ENCODE measurements at places on chromosomes 5 and 9.

- DNase-seq = no peak
Measured at GRCh38 chr9:124660341-124660801, 110.7 kb downstream of the NR6A1 start.

GRCh38 chr9:124218438-124218982, 39.2 kb upstream of the NEK6 start:
- peak; percentile 37 for DNase-seq

GRCh38 chr9:134252084-134252830, 74.0 kb upstream of the RXRA start:
- no peak for DNase-seq

- DNase-seq = no peak
Measured at GRCh38 chr9:14173713-14174112, 140.2 kb downstream of the NFIB start.

GRCh38 chr5:137498736-137499505, at the start of gene SPOCK1:
Gene SPOCK1, minus strand, starts transcription at chr5:137499326.
- peak; percentile 37 for DNase-seq

GRCh38 chr9:89022001-89022759, 30.9 kb downstream of the S1PR3 start:
- DNase-seq = peak; percentile 83

DNA sequence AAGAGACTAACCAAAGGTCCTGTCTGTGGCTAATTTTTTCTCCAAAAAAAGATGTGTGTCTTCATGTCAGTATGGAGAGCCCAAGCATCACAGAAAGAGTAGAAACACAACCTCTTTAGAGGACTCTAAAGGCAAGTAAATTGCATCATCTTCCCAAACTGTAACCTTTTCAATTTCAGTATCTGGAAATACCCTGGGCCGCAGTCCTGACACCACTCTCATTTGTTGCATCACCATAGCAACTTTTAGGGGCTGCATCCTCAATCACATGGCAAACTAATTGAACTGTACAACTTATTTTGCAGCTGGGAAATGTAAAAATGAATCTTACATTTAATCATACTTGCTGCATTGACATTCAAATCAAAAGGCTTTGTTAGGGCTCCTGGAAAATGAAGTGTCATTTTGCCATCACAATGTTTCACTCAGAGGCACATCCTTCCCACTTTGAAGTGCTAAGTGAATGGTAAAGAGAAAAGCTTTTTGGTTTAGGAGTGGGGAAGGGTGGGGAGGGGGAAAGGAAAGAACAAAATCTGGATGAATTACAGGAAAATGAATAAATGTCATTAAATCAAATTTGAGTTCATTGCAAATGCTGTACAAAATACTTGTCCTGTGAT, 60.6 kb upstream of the GRIA1 start:
- no peak for DNase-seq

DNA sequence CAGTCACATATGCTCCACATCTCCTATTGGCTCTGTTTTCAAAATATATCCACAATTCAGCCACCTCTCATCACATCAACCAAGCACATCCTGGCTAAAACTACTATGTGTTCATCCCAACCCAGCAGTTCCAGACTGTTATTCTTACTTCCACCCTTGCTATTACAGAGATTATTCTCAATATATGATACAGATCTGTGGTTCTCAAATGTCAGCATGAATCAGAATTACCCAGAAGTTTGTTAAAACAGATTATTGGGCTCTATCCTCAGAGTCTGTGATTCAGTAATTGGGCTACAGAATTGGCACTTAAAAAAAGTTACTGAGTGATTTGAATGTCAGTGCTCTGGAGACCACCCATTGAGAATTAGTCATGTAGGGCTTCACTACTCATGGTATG, 78.8 kb upstream of the IZUMO3 start:
- no peak for DNase-seq

DNA sequence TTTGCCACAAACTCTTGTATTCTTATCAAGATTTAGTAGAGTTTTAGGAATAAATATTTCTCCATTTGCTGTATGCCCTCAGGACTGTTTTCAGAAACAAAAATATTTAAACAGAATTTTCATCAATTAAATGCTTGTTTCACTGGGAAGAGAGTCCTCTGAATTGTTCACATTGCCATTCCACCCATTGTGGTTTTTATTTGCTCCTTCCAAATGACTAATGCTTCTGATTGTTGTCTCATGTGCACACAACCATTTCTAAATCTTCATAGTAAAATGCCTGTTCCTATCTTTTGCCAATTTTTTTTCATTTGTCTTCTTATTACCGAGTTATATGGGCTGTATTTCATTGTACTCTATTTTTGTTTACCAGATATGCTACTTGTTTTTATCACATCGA, 10.6 kb downstream of the MARCOL start:
- DNase-seq = no peak

- no peak for DNase-seq
Measured at GRCh38 chr5:62149879-62150278, 156.1 kb upstream of the KIF2A start.

DNA sequence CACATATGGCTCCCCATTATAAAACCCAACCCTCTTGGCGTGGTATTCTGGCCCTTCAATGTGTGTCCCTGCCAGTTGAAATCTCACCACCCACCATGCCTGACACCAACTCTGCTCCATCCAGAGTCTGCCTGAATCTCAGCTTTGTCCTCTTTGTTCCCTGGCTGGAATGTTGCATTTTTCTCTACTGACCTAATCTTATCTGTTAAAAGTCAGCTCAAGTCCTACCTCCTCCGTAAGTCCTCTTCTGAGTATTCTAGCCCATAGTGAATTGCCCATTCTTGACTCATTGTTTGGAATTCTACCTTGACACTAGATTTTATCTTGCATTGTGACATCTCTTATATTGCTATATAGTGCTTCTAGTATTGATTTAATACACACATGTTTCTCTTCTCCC, 207.1 kb upstream of the VLDLR start:
- no peak for DNase-seq

DNA sequence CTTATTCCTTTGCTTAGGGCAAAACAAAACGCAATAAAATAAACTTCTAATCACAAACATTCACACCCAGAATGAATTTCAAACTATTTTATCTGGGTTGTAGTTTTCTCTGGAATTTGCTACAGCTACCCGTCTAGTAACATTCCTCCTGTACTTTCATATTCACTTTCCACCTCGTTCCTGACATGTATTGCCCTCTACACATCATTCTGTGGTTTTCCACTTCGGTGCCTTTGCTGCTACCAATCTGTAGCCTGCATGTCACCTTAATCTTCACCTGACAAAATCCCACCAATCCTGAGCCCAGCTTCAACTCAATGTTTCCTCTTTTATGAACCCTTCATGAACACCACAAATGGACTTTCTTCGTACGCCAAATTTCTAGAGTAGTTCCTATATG, 694.1 kb upstream of the C9orf72 start:
- no peak for DNase-seq
